ENCODE measurements at places on chromosomes 7 and 10.
A peak's percentile ranks its signal among the peaks of the same experiment; 100 is the strongest.

DNA sequence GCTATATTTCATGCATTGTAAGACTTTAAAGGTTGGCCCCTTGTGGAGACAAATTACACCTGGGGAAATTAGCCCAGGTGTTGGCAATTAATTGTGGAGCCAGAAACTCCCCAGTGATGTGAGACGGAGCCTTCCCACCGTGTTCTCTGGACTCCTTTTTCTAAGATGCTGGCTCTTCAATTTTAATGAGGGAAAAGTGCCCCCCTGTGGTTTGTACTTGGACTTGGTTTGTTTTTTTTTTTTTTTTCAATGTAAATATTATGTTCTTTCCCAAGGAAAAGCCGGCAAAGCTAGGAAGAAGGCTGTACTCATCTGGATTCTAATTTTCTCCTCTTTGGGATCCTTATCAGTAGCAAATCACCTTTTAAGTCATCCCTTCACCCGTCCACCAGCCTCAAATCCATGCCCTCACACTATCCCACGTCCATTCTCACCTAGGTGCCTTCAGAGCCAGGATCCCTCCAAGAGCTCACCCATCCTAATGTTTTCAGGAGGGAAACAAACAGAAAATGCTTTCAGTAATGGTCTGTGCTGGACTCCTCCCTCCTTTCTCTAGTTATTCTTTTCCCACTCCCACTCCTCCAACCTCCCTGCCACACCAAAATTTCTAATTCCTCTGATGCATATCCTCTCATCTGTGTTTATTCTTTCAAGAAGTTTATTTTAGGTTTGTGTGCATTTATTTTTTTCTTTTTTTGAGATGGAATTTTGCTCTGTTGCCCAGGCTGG is 20.4 kb upstream of the ST8SIA6 start:
- no peak for DNase-seq

DNA sequence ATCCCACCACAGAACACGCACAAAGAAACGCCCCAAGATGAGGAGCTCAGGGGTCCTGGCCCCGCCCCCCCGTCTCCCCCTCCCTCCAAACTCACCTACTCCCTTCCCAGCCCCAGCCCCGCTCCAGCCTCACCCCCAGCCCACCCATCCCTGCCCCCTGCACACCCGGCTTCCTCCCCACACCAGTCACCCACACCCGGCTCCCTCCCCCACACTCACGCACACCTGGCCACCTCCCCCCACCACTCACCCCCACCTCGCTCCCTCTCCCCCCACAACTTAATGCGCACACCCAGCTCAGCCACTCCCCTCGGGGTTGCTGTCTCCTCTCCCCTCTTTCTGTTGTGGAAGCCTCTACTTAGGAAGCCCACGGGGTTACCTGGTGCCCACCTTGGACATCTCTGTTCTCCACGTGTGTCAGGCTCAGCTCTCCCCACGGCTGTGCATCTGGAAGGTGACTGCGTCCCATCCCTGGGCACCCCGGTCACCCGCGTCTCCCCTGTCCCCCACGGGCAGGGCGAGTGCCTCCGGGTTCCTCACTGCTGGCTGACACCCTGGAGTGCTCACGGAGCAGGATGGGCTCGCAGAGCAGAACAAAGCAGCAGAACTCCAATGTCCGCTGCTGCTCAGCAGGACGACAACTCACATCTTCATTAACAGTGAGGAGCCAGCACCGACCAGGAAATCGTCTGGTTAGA is 166.8 kb downstream of the USP6NL start:
- DNase-seq, result no peak

DNA sequence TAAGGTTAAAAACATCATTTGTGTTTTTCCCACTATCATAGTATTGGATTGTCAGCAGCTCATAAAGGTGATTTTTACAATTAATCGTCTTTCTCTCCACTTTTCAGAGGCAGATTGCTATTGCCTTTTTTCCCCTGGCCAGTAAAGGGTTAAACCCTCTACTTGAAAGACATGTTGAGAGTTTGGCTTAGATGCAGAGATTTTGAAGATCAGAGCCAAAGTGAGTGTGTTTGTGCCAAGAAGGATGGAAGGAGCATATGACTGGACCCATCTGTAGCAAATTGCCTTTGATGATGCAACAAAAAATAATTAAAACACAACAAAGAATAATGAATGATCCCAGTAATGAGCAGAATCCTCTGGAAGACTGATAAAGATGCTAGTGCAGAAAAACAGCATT is 373.1 kb downstream of the MALRD1 start:
- DNase-seq, result no peak

GRCh38 chr7:22452142-22452959 is 47.6 kb downstream of the STEAP1B start:
- DNase-seq, result no peak

GRCh38 chr10:49177391-49178355 is 10.5 kb downstream of the TMEM273 start:
- DNase-seq, result peak; percentile 58

- no peak for DNase-seq
Measured at GRCh38 chr7:55481155-55481554, 91.1 kb downstream of the VOPP1 start.

- no peak for DNase-seq
Measured at GRCh38 chr7:18828260-18828993, 289.0 kb downstream of the TWIST1 start.

DNA sequence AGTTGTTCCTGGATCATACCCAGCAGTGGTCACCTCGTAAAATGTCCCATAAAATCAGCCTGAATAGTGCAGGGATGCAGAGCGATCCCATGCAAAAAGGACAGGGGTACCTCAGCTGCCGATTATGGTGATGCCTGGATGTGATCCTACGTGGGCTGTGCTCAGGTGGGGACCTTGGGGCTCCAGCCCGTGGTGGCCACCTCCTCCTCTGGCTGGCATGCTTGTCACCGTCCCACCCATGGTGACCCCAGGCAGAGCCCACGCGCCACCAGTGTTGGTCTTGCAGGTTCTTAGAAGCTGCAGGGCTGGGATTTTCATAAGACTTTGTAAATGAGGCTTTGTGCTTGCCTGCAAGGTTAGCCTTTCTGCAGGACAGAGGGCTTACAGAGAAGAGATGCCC is 97.2 kb downstream of the GLRX3 start:
- no peak for DNase-seq

DNA sequence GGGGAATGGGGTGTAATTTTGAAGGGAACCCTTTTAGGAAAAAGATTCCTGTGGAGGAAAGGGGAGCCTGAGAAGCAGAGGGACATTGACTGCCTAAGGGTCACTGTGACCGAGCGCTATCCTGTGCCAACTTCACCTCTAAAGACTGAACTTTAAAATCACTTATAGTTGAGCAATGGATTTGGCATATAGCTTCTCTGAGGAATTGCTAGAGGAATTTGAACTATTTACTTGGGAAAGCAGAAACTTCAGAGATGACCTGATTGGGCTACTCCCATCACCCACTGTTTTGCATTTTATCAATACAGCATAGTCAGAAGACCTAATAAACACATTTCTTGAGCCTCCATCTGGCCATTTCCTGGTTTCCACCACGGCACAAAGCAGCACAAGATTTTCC is 23.7 kb upstream of the WNT16 start:
- no peak for DNase-seq

- no peak for DNase-seq
Measured at GRCh38 chr10:117005527-117006055, 604 bp upstream of the SHTN1 start.

GRCh38 chr7:46838463-46838862 is 743.4 kb downstream of the TNS3 start:
- no peak for DNase-seq

GRCh38 chr10:992467-992866 is 4.2 kb downstream of the GTPBP4 start:
- no peak for DNase-seq

- no peak for DNase-seq
Measured at GRCh38 chr10:95341716-95342130, 50.9 kb upstream of the PDLIM1 start.
